ENCODE measurements at places on chromosomes 16 and 17.
A peak's percentile ranks its signal among the peaks of the same experiment; 100 is the strongest.

- H3K27me3 ChIP-seq = 0 out of 2 replicates have a peak, but pooled peaks cover 5% of the 10 kb centered on the region
- no peak overlapping the region for H3K4me3 ChIP-seq
- H3K4me1 ChIP-seq = no peaks in the 10 kb centered on the region
- no peaks in the 10 kb centered on the region for H3K36me3 ChIP-seq
- DNase-seq = no peak
Measured at GRCh38 chr16:51461255-51461654, 310.2 kb upstream of the SALL1 start.

GRCh38 chr17:35449371-35449931 lies 885 bp upstream of the SLFN13 start:
- H3K36me3 ChIP-seq = no peaks in the 10 kb centered on the region
- H3K27me3 ChIP-seq = no peaks in the 10 kb centered on the region
- DNase-seq = no peak
- H3K4me3 ChIP-seq = no peak overlapping the region
- peaks cover 9% of the 10 kb centered on the region for H3K4me1 ChIP-seq

DNA sequence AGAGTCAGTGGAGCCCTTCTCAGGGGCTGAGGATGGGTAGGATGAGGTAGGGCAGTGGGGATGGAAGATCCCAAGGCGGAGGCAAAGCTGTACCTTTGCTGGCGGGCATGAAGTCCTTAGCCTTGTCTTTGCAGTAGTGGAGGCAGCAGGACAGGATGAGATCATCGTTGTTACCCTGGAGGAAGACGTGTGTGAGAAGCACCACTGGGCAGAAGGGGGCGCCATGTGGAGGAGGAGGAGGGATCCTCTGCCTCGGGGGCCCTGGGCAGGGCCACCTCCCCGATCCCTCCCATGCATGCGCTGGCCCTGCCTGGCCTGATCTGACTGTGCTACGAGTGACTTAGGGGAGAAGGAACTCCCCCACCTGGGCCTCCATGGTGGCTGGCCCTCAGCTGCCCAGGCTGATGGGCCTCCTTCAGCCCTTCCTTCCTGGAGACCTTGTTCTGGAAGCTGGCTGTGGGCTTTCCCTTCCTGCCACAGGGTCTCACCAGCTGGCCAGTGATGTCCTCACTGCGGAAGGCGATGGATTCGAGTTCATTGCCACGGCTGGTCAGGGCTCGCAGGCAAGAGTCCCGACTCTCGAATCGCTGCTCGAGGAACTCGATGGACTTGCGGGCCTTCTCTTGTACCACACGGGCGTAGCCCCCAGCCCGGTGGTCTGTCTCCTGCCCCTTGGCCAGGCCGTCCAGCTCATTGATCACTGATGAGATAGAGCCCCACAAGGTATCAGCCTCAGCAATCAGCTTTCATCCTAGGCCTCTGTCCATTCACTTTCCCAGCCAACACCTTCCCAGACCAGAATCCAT lies 10.3 kb downstream of the HIC1 start:
- no peak overlapping the region for H3K4me3 ChIP-seq
- DNase-seq = peak; percentile 53
- H3K36me3 ChIP-seq = no peaks in the 10 kb centered on the region
- H3K27me3 ChIP-seq = no peaks in the 10 kb centered on the region
- peaks cover 13% of the 10 kb centered on the region for H3K4me1 ChIP-seq

- DNase-seq = no peak
- no peaks in the 10 kb centered on the region for H3K27me3 ChIP-seq
- no peaks in the 10 kb centered on the region for H3K4me1 ChIP-seq
- H3K36me3 ChIP-seq = peaks cover 6% of the 10 kb centered on the region
- no peak overlapping the region for H3K27ac ChIP-seq
Measured at GRCh38 chr16:1762879-1763520, 8.3 kb downstream of the NME3 start.

GRCh38 chr16:80852261-80852872 lies 48.0 kb upstream of the CDYL2 start:
- H3K4me1 ChIP-seq = no peaks in the 10 kb centered on the region
- DNase-seq = peak; percentile 3
- H3K4me3 ChIP-seq = no peak overlapping the region
- no peaks in the 10 kb centered on the region for H3K36me3 ChIP-seq
- H3K27ac ChIP-seq = no peak overlapping the region

DNA sequence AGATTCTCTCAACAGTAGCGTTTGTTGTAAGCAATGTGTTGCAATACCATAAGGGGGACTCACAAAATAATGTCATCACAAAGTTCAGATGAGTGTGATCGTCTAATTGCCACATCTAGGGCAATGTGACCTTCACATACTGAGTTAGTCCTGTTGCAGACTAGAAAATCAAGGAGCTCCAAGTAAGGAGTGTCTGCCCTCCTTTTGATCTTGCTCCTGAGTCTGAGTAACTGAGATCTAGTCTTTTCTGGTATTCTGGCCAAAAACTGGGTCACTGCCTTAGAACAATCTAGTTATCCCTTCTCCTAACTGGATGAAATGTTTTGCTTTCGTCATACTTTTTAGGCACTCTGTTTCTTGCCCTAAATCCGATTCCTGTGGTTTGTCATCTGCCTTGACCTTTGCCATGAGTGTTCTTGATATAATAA lies 712.1 kb downstream of the CDH11 start:
- H3K27me3 ChIP-seq = no peaks in the 10 kb centered on the region
- H3K4me3 ChIP-seq = no peak overlapping the region
- peaks cover 9% of the 10 kb centered on the region for H3K4me1 ChIP-seq
- DNase-seq = no peak

DNA sequence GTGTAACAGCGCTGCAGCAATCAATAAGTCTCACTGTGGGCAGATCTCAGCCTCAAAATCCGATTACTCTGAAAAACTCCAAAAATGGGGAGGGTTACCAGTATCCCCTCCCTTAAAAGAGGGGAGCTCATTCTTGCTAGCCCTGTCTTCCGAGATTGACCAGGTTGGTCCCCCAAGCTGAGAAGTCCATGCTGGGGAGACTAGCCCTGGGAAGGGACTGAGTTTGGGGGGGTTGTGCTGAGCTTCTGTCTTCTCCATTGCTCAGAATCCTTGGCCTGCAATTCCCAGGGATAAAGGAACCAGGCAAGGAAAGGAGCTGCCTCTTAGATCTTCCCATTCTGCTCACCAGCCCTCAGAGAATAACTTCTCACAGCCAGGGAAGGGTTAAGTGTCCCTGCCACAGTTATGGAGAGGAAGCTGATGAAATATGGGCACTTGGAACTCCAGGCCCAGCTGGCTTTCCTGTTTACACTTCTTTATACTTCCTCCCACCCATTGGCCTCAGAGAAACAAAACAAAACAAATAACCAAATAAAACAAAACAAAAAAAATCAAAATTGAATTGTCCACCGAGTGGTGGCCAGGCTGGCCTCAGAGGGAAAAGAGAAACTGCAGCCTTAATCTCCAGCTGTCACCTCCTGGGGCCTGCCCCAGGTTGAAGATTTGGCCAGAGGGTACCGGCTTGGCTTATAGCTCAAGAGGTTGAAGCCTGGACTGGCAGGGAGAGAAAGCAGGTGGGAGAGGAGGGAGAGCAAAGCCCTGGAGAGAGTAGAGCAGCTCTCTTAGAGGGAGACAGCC lies 2.6 kb downstream of the HOXB3 start:
- no peak overlapping the region for H3K4me3 ChIP-seq
- H3K27ac ChIP-seq = no peak overlapping the region
- H3K27me3 ChIP-seq = no peaks in the 10 kb centered on the region
- no peaks in the 10 kb centered on the region for H3K36me3 ChIP-seq
- peaks cover 21% of the 10 kb centered on the region for H3K4me1 ChIP-seq

DNA sequence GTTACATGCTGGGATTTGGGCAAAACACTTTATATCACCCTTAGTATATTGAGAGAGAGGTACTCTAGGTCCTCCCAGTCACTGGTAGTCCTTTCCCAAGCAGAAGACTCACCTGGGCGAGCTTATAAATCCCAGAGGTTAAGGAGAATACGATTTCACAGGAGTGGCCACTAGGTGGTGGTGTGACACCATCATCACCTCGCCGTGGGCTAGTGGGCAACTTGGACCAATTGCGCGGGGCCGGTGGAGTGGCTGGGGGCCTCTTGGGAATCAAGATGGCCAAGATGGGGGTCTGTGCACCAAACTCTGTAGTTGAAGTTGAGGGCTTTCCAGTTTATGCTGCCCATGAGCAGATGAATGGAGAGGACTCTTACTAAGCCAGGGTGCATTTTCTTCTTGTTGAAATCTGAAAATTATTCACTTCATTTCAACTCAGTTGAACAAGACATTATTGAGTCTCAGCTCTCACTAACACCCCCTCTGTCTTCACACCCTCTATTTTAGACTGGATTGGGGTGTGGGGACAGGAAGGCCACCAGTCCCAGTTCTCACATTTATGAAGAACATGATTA lies 38.2 kb upstream of the PIRT start:
- H3K36me3 ChIP-seq = no peaks in the 10 kb centered on the region
- DNase-seq = peak; percentile 15
- no peak overlapping the region for H3K27ac ChIP-seq
- H3K27me3 ChIP-seq = no peaks in the 10 kb centered on the region

- H3K27me3 ChIP-seq = no peaks in the 10 kb centered on the region
- H3K4me1 ChIP-seq = no peaks in the 10 kb centered on the region
- no peak overlapping the region for H3K4me3 ChIP-seq
- peak; percentile 5 for DNase-seq
- no peak overlapping the region for H3K27ac ChIP-seq
Measured at GRCh38 chr16:7236824-7237410, 95.7 kb upstream of the RBFOX1 start.

DNA sequence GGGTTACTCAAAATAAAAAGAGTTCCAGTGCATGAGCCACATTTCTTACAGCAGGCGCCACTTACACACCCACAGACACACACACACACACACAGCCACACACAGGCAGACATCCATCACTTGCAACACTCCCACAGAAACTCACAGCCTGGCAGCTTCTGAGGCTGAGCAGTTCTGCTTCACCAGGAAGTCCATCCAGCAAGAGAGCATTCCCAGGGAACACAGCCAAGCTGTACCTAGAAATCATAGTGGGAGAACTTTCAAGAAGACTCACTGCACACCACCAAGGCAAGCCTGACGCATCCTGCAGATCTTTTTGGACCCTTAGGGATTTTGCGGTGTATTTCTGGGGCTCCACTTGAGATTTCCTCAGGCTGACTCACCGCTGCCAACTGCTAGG lies 140.9 kb upstream of the WSB1 start:
- no peaks in the 10 kb centered on the region for H3K36me3 ChIP-seq
- no peak overlapping the region for H3K27ac ChIP-seq
- H3K4me3 ChIP-seq = no peak overlapping the region
- H3K4me1 ChIP-seq = no peaks in the 10 kb centered on the region
- no peak for DNase-seq

DNA sequence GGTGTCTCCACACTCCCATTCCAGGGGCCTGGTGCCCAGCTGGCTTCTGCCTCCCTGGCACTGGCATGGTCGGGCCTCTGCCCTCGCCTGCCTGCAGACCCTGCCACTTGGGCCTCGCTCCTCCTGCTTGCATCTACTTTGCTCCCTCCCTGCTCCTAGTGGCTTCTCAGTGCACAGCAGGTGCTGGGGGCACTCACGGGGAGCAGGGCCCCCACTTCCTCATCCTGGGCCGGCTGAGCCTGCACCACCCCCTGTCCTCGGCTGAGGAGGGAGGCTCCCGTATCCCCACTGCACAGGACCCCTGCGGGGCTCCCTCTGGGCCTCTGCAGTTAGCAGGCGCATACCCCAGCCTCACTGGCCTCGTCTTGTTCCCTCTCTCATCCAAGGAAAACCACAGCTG lies 35.2 kb downstream of the CIBAR2 start:
- no peak overlapping the region for H3K4me3 ChIP-seq
- H3K27me3 ChIP-seq = no peaks in the 10 kb centered on the region
- H3K4me1 ChIP-seq = no peaks in the 10 kb centered on the region
- no peak overlapping the region for H3K27ac ChIP-seq
- no peak for DNase-seq
- no peaks in the 10 kb centered on the region for H3K36me3 ChIP-seq

DNA sequence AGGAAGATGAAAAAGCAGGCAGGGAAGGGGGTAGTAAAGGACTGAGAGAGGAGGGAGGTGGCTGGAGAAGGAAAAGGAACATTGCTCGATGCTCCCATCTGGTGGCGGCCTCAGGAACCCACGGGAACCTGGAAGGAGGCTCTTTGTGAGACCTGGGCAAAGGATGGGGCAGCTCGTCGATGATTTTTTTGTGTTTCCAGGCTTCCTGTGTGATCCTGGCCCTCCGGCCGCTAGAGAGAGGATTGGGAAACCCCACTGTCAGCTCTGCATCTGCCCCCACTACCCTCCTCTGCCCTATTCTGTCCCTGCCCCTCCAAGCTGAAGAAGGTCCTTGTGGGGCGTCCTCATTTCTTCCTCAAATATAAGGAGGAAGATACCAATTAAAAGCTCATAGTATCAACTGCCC lies 6.6 kb downstream of the WFIKKN2 start:
- no peaks in the 10 kb centered on the region for H3K36me3 ChIP-seq
- H3K27me3 ChIP-seq = no peaks in the 10 kb centered on the region
- no peak overlapping the region for H3K27ac ChIP-seq
- no peaks in the 10 kb centered on the region for H3K4me1 ChIP-seq

DNA sequence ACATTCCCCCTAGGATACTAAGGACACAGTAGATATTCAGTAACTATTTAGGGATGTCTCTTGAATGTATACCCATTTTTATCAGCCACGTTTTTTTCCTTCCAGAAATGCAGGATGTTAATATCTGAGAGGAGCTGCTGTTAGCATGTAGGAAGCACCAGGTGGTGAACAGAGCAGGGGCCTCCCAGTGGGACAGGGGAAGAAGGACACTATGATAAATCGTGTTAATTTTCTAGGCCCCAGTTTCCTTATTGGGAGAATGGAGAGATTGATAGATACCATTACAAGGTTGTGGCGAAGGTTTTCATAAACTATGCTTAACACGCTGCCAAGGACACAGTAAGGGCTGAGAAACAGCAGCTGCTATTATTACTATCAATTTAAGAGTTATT lies 45.4 kb downstream of the PRSS54 start:
- no peak for DNase-seq
- no peaks in the 10 kb centered on the region for H3K36me3 ChIP-seq
- H3K27ac ChIP-seq = no peak overlapping the region
- H3K4me3 ChIP-seq = peak overlapping the region; percentile 52
- peaks cover 8% of the 10 kb centered on the region for H3K27me3 ChIP-seq

DNA sequence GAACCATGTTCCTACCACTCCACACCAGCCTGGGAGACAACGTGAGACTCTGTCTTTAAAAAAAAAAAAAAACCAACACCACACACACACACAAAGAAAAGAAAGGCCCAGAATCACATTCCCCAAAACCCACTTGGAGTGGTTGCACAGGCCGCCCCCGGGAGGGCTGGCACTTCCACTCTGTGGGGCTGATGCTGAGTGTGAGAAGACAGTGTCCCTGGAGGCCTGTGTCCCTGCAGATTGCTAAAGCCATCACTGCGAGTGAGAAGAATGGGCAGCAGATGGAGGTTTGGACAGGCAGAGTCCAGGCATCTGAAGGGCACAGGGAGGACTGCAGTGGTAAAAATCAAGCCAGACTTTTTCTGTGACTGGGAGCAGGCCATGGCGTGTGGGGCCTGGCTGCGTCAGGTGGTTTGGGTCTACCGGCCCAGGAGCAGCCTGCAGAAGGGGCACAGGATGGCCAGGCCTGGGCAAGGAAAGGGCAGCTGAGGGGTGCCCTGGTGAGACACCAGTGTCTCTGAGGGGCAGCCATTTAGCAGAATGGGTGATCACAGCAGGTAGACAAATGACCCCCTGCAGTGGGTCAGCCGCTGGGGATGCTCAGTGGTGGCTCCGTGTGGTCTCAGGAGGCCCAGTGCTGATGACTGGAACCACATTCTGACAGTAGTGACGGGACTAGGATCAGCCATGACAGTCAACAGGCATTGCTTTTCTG lies 13.1 kb downstream of the CTRB2 start:
- no peaks in the 10 kb centered on the region for H3K36me3 ChIP-seq
- H3K4me1 ChIP-seq = no peaks in the 10 kb centered on the region
- H3K4me3 ChIP-seq = no peak overlapping the region
- no peak for DNase-seq
- no peaks in the 10 kb centered on the region for H3K27me3 ChIP-seq

- no peaks in the 10 kb centered on the region for H3K36me3 ChIP-seq
- H3K27ac ChIP-seq = no peak overlapping the region
- no peak overlapping the region for H3K4me3 ChIP-seq
Measured at GRCh38 chr17:40958086-40958953, 8.4 kb downstream of the KRT39 start.

All from SJCRH30 (cell line).